CD4-positive, alpha-beta T cell treated with Interleukin-21 for 1 hour (primary cell): ENCODE measurements at places on chromosomes 6 and 20.

GRCh38 chr20:992801-993535 lies 9.1 kb downstream of the RSPO4 start:
- no peak for DNase-seq

- no peak for DNase-seq
Measured at GRCh38 chr6:117906958-117907600, at the start of gene SLC35F1. TSS of gene SLC35F1 (plus strand) at chr6:117907264.

DNA sequence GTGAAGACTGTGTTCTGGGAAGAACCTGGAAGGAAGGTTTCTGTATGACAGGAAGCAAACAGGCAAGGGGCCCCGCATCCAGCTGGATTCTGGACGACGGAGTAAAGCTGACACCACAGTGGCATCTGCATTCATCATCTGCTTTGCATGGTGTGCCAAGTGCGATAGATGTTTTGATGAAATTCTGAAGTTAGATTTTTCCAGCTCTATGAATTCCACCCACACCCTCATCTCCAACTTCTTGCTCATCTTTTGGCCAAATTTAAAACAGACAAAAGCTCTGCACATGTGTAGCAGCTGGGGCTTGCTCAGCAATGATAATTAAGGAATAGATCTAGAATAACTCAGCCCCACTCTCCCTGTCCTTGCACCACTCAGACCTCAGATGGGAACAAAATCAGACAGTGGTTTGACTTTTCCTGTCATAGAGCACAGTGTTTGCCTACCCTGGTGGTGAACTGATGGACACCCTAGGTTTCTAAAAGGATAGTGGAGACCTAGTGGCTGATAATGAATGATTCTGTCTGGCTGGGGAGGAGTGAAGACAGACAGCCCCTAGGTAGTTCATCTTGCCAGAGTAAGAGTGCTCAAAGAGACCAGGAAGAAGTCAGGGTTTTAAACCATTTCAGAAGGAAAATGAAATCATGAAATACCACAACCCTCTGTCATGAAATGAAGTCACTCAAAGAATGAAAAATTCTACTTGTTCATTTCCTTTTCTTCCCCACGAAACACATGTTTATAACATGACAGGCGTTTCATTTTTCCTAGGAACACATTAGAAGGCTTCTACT lies 85.8 kb downstream of the BCAS1 start:
- DNase-seq, result no peak

DNA sequence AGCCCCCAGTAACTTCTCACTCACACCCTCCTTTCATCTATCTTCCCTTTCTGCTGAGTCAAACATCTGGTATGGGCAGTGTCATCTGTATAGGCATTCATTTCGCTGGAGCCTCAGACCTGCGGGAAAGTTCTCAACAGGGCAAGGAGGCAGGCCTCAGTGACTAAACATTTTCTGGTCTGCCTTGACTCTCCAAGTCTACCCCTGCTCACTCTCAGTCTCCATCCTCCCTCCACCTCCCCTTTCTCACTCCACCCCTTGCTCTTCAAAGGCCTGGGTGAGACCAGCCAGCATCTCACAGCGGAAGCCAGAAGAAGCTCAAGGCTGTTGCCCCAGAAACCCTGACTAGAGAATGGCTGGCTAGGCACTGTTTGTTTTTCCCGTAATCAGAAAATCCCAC lies 105.0 kb upstream of the BEND6 start:
- DNase-seq, result no peak

DNA sequence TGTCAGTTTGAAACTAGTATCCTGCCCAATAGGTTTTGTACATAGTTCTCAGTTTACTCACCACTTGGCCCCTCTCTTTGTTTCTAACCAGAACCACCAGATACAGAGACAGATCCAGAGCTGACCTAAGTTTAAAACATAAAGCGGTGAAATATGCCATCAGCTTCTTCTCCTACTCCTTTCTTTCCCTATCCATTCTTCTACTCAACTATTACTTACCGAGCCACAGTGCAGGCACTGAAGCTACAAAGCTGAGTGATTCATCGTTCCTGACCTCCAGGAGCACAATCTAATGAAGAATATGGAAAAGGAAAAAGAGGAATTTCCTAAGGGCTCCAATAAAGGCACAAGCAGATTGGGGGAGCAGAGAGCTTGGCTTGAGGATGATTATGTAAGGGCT lies 286.0 kb downstream of the FOXC1 start:
- DNase-seq, result no peak

- no peak for DNase-seq
Measured at GRCh38 chr6:107144666-107145065, 29.4 kb upstream of the BEND3 start.

DNA sequence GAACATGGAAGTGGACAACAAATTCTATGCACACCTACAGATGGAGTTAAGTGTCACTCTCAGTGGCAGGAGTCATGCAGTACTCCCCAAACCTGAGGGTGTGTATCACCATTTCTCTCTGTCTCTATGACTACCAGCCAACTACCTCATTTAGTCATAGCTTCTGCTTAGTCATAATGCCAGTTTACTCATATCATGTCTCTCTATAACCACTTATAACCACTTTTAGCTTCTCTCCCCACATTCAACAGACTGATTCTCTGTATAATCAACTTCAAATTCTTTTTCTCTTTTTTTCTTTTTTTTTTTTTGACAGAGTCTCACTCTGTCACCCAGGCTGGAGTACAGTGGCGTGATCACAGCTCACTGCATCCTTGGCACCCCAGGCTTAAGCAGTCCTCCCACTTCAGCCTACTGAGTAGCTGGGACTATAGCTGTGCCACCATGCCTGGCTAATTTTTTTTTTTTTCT lies 13.8 kb upstream of the GTF3C6 start:
- peak; percentile 43 for DNase-seq

DNA sequence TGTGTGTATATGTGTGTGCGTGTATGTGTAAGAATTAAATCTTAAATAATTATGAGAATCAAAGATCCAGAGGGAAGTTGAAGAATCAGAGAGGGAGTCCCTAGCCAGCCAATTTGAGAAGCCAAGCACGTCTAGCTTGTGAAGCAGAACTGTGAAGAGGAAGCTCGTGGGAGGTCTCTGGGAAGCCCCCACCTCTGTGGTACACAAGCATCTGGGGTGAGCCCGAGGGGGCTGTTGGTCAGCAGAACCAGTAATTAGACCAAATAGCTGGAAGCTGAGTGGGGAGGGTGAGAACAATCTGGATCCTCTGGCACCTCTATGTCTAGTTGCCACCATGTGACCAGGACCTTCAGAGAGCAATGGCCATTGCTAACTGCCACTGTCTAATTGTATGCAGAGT lies 310.0 kb upstream of the PRND start:
- DNase-seq, result no peak

- peak; percentile 44 for DNase-seq
Measured at GRCh38 chr6:145865175-145865574, 50.6 kb upstream of the FBXO30 start.

DNA sequence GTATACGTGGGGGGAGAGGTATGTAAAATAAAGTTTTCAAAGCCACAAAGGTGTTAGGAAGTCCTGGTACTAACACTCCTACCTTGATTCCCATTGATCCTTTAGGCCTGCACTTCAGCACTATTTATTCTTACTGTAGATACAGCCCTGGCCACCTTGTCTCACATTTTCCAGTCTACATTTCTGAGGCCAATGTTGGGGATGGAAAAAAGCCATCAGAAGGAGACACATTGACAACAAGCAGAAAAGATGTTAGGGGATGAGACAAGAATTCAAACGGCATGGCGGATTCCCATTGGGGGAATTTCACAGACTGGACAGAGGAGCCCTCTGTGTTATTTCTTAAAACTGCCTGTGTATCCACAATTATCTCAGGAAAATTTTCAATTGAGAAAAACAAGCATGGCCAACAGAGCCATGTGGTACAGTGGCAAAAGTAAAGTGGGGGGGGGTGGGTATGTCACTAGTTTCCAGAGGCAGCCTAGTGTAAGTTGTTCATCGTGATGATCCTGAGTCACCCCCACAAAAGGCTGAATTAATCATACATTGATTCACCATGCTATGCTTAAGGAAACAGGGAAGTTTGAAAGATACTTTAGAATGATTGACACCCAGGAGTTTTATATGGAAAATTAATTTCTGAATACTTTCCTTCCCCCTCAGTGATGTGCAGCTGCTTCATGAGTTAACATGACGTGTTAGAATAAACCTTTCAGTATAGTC lies 40.5 kb downstream of the RREB1 start:
- DNase-seq, result no peak

DNA sequence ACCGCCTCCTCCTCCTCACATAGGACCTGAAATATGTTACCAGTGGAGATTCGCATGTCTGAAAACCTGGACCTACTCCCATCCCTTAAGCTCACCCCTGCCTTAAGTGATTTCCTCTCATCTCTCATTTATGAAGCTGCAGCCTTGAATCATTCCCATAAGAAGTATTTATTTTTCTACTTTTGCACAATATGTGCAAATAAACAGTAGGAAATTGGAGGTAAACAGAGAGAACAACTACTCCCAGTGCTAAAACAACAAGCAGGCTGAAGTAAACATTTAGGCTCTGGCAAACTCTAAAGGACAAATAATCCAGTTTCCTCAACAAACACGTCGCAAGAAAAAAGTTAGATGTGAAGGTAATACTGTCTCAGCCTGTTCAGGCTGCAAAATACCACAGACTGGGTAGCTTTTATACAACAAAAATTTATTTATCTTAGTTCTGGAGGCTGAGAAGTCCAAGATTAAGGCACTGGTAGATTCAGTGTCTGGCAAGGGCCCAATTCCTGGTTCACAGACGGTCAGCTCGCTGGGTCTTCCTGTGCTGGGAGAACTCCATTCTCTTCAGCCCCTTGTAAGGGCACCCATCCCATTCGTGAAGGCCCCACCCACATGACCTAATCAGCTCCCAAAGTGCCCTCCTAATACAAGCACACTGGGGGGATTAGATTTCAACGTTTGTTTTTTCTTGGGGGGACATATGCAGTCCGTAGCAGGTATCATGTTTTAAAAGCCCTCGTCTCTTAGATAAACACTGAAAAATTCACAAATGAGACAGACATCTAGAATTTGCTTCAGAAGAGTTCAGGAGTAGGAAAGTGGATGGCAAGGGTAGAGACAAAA lies 15.6 kb downstream of the SPATA2 start:
- no peak for DNase-seq

DNA sequence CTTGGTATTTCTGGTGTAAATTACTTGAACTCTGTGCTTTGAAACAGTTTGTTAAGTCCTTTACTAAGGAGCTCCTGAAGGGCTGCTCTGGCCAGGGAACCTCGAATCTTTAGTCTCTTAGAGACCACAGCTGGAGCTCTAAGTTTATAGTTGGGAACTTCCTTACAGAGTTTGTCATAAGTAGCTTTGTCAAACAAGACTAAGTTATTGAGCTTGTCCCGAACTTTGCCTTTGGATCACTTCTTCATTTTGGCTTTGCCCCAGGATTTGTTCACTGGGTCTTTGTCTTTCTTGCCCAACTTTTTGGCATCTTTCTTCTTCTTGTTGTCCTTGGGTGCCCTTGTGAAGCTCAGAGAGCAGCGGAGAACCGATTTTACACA lies 64.8 kb downstream of the FAM50B start:
- no peak for DNase-seq

DNA sequence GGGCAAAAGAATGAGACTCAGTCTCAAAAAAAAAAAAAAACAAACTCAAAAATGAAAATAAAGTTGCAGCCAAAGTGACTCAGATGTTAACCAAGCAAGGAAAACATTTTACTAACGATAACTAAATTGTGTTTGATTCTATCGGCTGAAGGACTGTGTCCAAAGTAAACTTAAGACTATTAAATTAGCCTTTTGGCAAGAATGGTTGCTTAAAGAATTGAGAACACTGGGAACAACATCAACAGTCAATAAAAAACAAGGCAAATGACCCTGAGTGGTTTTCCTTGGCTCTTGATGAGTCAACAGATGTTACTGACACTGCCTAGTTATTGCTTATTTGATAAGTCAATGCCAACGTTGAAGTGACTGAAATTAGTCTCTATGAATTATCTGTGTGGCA lies 36.7 kb downstream of the POU3F2 start:
- no peak for DNase-seq

GRCh38 chr6:108492131-108492766 lies 68.5 kb upstream of the FOXO3 start:
- DNase-seq, result peak; percentile 39
